ENCODE measurements at places on chromosomes 6 and 20. TPM values are rescaled to one million over a fixed set of nuclear protein-coding genes. Genes with fewer than 3 reads are reported as not detected.

ADTRP gene
- total RNA-seq: 0.74 TPM

TRIM40 gene
- total RNA-seq: not detected

SLC25A27 gene
- 1.4 TPM for total RNA-seq

MYO6 gene
- 2.9 TPM for total RNA-seq

BEND6 gene
- 18.9 TPM for total RNA-seq

PLN gene
- 0.60 TPM for total RNA-seq

ENPP1 gene
- total RNA-seq: 32.2 TPM

SYCP2L gene
- 1.5 TPM for total RNA-seq

DNMT3B gene
- 3.3 TPM for total RNA-seq

SIRPB2 gene
- not detected for total RNA-seq

RNF39 gene
- total RNA-seq: not detected

SGK2 gene
- total RNA-seq: 0.23 TPM

FGD2 gene
- total RNA-seq: not detected

Measured in H4 (cell line).